BJ (cell line): ENCODE measurements at places on chromosomes 13 and 19.

DNA sequence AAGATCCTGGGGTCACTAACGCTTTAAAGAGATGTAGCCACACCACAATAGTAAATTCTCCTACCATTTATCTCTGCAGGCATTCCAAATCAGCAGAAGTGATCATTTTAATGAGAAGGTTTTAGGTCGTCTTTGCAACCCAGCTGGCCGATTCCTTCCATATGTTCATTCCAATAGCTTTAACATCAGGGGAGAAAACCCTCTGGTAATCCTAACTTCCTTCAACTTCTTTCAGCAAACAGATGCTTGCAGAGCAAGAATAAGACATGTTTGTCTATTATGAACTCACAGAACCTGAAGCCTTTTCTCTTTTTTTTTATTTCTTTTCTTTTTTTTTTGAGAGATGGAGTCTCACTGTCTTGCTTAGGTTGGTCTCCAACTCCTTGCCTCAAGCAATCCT lies 498.6 kb upstream of the SLITRK1 start:
- no peak for DNase-seq

GRCh38 chr13:81388400-81388799 lies 1047.5 kb upstream of the SPRY2 start:
- no peak for DNase-seq

DNA sequence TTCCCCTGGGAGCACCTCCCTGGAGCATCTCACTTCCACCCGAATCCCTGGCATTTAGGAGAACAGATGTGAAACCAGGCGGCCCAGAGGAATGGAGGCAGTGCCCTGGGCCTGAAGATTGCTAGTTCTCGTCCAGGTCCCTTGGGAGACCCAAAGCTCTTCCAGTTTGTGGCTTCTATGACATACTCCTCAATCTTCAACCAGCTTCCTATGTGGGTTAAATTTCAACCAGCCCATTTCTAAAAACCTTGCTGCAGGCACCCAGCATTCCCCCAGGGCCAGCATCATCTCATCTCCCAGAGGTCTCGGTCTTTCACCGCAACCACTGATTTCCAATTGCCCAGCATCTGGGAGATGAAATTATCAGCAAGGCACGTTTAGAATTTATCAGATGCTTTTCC lies 46.0 kb upstream of the STK24 start:
- no peak for DNase-seq

- DNase-seq: no peak
These were observed at the start of gene LRRC4B for GRCh38 chr19:50567882-50568727. Gene LRRC4B, minus strand, starts transcription at chr19:50568435. Its CDS starts 19,597 bp downstream, at chr19:50548838.

- no peak for DNase-seq
These were observed 110.0 kb downstream of the KCNRG start for GRCh38 chr13:50125304-50125553.

DNA sequence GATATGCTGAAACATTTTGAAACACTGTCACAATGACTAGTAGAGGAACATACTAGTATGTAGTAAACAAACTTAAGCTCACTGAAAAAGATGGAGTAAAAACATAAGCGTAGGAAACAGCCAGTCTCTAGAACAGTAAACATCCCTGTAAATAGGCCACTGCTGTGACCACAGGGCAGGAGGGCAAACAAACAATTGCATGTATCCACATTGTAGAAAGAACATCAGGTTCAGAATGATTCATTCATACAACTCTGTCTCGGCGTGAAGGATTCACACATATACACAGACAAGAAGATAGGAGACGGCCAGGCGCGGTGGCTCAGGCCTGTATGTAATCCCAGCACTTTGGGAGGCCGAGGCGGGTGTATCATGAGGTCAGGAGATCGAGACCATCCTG lies 390.1 kb downstream of the IRS2 start:
- no peak for DNase-seq

DNA sequence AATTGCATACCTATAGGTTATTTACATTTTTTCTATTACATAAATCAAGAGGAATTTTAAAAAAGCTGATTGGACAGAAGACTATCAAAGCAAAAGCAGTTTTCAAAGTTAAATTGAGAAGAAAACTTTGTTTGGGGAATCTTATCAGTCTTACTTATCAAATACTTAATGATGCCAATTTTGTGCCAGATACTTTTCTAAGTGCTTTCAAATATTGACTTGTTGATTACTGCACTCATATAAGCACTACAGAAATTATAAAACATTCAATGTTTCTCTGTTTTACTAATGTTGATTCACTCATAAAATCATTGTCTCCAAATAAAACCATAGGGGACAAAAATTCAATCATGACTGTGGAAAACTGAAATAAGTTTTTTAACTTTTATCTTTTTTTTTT lies 36.2 kb downstream of the PCDH9 start:
- no peak for DNase-seq

DNA sequence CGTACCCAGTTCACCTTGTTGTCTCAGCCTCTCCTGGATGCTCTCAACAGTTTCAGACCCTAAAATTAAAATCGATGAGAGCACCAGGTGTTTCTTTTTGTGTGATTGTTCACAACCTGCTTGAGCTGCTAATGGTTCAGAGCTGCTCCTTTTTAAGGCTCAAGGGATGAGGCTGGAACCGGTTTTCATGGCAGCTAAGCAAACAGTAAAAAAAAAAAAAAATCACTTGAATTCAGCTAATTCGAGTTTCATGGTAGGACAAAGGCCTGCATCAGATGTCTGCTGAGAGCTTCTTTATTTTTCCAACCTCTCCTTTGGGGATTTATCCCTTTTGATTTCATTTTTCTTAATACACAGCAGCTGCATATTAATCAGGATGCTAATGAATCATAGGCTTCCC lies 6.5 kb downstream of the SYCE2 start:
- DNase-seq: no peak

- DNase-seq: no peak
These were observed 275.3 kb downstream of the TEX29 start for GRCh38 chr13:111595791-111596190.

DNA sequence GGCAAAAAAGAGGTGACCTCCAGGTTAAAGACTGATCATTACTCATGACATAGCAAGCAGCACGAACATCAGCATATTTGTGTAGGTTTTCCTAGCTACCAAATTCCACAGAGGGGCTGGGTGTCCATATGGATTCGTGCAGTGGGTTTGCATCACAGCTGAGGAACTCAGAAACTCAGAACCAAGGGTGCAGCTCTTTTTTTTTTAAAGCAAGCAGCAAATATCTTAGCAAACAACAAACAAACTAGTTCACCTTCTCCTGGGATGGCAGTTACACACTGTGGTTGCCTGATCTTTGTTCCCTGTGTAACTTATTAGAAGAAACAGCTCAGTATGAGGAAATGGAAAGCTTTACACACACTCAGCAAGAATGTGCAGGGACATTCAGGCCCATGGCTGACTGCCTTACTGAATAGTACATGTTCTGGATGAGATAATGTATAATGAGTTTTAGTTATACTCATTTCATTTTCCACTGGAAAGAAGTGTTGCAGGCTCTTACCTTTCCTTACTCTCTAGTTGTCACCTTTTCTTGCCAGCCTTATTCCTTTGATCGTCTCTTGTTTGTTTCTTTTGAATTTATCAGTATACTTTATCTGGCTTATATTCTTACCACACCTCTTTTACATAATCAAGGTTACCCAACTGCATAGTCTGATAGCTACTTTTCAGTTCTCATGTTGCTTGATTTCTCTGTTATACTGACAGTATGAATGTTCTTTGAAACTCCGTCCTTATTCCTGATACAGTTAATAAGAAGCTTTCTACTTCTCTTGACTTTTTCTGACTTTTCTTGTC lies 4.3 kb downstream of the NDFIP2 start:
- peak; percentile 81 for DNase-seq

DNA sequence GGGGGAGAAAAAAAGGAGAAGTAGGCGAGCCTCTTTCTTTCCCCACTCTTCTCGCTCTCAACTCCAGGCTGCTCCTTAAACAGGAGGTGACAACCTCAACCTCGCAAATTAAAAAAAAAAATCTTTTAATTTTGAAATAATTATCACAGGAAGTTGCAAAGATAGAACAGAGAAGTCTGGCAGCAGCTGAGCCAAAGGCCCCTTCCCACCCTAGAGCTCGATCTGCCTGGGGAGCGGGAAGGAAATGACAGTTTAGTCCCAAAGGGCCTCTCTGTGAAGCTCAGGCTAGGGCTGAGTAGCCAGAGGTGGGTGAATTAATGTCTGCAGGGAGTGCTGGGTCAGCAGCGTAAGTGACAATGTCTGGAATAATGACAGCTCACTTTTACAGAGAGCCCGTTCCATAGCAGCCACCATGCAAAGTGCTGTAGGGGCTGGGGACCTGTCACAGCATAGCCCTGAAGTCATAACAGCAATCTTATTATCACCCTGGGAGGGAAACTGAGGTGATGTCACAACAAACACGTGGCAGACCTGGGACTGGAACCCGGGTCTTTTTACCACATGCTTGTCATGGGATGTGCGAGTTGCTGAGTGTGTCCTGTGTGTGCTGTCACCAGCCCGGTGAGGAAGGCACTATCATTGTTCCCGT lies 8.8 kb upstream of the CD22 start:
- no peak for DNase-seq

- DNase-seq: no peak
These were observed 383.0 kb downstream of the SLITRK1 start for GRCh38 chr13:83499286-83499685.

DNA sequence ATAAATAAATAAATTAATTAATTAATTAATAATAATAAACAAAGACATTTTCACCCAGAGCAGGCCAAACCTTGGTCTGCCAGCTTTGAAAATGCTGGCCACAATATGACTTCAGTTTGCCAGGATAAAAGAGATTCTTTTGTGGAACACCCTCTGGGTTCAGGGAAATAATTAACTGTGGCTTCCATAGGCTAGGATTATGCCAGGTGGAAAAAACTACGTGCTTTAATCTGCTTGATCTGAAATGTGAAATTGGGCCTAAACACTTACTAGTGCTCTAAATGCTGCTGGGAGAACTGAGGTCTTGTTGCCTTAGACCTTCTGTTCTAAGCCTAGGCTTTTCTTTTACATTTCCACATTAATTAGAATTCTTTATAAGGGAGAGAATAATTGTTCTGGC lies 650.0 kb downstream of the DIAPH3 start:
- no peak for DNase-seq

DNA sequence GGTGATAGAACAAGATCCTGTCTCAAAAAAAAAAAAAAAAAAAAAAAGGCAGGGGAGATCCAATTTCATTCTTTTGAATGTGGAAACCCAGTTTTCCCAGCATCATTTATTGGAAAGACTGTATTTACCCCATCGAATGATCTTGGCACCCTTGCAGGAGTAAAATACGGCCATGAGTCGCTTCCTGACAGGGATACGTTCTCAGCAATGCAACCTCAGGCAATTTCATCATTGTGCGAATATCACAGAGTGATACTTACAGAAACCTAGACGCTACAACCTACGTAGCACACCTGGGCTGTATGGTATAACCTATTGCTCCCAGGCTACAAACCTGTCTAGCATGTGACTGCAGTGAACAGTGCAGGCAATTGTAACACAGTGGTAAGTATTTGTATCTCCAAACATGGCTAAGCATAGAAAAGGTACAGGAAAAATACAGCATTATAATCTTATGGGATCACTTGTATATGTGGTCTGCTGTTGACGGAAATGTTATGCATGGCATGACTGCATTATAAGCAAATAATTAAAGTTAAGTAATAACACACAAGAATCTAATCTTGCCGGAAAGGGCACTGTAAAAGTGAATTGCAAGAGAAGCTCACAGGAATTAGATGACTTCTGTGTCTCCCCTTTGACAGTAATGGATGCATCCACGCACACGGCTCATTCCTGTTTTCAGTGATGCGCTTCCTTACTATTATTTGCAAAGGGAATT lies 24.1 kb downstream of the RFX2 start:
- DNase-seq: no peak

- no peak for DNase-seq
These were observed 9.7 kb upstream of the DPRX start for GRCh38 chr19:53621885-53622740.

DNA sequence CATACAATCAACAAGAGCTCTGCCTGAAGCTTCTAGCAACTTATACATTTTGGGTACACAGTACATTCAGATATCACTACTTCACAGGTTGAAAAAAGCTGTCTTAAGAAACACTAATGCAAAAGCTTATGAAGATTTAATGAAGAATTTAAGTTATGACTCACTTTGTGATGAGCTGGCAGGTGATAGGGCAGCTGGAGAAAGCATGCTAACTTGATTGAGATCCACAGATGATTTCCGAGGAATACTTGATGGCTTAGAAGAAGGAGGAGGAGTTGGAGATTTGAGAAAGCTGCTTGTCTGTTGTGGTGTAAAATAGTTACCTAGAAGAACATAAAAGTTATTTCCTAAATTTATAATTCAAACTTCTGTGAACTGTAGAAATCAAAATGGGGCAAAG lies 23.3 kb downstream of the EXOSC8 start:
- no peak for DNase-seq

- no peak for DNase-seq
These were observed 8.0 kb downstream of the TFDP1 start for GRCh38 chr13:113592571-113592970.

GRCh38 chr13:39306639-39307589 lies 268.7 kb downstream of the NHLRC3 start:
- no peak for DNase-seq

DNA sequence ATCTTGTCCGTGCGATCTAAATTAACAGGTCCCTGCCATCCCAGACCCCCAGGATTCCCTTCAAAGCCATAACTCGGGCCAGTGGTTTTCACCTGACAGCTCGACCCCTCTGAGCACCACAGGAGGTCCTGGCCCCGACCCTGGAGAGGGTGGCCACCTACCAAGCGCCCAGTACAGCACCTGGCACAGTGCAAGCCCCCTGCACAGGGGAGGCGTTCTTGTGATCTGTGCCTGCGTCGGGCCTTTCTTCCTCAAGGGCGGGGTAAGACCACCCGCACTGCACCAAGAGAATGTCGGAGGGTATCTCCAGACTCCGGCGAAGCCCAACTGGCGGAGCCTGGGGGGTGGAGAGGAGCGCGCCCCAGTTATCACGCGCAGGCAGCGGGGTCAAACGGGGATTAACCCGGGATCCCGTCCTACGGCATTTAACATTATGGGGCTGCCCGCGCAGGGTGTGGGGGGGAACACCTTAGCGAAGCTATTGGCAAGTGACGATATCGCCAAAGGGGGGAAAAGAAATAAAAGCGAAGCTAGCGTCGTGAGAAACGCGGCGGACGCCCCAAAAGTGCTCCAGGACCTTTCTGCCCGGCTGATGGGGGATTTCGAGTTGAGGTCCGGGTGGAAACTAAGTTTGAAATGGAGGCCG lies 1.3 kb upstream of the HNRNPL start:
- DNase-seq: no peak

DNA sequence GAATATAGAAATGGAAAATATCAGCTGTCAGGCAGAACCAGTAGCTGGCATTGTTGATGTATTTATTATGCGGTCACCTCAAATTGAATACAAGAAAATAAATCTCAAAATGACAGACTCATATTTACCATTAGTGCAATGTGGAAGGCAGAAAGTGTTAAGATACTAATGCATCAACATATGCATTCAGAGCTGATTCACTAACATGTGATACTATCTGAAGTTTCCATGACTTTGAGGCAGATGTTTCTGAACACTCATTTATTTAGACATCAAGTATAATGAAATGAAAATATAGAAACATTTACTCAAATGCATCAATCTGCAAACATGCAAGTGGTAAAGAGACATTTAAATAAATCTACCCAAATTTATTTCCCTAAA lies 474.2 kb upstream of the SLC10A2 start:
- no peak for DNase-seq

- no peak for DNase-seq
These were observed 51.7 kb downstream of the MYH14 start for GRCh38 chr19:50255115-50255514.

GRCh38 chr13:23674795-23675640 lies 104.8 kb downstream of the TNFRSF19 start:
- no peak for DNase-seq

GRCh38 chr19:51709575-51709974 lies 14.2 kb downstream of the HAS1 start:
- no peak for DNase-seq

GRCh38 chr19:7905859-7906258 lies 2.2 kb downstream of the MAP2K7 start:
- DNase-seq: no peak
